ENCODE measurements at places on chromosomes 5 and 9.
A peak's percentile ranks its signal among the peaks of the same experiment; 100 is the strongest.

- no peak for DNase-seq
Observed at GRCh38 chr5:84017523-84018172, 297.0 kb upstream of the HAPLN1 start.

GRCh38 chr9:111066468-111066867 lies 28.2 kb upstream of the LPAR1 start:
- no peak for DNase-seq

DNA sequence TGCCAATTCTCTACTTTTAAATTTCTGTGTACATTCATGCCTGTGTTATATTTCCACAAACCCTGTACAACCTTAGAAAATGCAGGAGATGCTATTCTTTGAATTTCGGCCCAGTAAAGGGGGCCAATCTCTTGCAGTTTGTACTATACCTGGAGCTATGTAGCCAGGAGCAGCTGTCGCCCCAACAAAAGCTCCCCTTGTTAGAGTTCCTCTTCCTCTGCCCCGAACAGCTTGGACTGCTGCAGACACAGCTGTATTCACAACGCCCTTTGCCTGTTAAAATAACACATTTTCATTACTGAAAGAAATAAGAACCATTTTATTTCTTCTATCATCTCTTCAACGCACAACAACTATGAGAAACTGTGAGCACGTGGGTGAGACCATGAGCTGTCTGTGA lies 99.2 kb downstream of the GPR21 start:
- DNase-seq, result no peak

GRCh38 chr5:171387345-171387969 lies at the start of gene NPM1:
NPM1 (plus strand) TSS chr5:171387849; CDS start chr5:171387949, 100 bp downstream.
- DNase-seq, result peak; percentile 98

GRCh38 chr5:112119969-112120368 lies 299.1 kb downstream of the EPB41L4A start:
- DNase-seq, result no peak

DNA sequence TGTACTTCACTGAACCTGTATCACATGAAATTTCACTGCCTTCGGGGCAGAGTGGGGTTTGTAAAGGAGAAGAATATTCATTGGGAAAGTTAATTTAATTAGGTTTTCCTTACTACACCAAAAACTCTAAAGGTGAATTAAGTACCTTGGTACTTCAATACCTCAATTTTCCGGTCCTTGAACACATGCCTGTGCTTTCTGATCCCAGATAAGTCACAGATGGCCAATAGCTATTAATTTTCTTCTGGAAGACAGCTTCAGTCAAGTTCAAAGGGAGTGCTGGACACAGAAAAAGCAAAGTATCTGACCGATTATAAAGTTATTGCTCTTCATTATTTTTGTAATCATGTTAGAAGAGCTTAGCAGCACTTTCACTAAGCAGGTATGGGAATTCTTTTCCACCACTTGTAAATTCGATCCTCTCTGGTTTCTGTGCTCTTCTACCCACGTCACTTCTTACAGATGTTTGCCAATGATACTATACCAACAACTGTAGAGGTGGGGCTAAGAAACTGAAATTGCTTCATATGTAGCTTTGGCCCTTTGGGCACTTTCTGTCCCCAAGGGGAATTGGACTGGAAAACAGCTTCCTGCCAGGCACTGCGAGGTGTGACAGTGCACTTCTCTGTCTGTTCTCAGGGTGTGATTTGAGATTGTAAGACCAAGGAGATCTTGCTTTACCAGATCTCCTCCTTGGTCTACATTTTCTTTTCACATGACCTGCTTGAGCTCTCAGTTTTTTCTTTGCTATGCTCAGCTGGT lies 164.0 kb downstream of the CCDC192 start:
- no peak for DNase-seq

DNA sequence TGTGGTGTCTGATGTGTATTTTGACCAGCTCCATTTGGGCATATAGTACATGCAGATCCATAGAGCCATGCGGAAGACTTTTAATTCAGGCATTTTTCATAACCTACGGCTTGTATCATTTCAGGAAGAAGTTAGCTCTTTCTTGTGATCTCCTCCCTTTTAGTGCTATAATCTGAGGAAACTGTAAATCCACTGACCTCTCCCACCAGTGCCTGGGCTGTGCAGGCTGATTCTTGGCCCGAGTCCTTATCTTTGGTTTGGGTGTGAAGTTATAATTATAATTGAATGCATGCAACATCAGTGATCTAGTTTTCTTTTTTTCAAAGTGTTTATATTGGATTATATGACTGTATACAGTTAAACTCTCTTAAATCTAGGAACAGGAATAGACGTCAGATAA lies 247.9 kb downstream of the PCSK5 start:
- DNase-seq, result no peak

- DNase-seq, result no peak
Observed at GRCh38 chr5:179410291-179411160, 65.3 kb upstream of the ADAMTS2 start.

- DNase-seq, result peak; percentile 11
Observed at GRCh38 chr9:18260521-18260920, 213.4 kb upstream of the ADAMTSL1 start.

DNA sequence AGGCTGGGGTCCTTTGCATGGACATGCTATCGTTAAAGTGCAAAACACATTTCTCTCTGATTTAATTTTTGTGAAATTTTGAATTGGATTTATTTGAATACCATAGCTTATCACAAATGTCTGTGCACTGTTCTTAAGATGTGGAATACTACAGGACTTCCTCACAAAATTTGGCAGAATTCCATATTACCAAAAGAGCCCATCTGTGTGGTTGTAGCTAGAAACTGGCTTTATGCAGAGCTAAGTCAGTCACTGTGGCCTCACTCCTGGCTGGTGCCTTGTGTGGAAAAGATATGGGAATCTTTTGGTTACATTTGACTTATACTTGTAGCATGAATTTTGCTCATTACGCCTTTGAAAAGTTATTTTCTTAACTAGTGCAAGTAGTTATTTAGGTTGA lies 35.5 kb downstream of the ACO1 start:
- DNase-seq, result no peak

DNA sequence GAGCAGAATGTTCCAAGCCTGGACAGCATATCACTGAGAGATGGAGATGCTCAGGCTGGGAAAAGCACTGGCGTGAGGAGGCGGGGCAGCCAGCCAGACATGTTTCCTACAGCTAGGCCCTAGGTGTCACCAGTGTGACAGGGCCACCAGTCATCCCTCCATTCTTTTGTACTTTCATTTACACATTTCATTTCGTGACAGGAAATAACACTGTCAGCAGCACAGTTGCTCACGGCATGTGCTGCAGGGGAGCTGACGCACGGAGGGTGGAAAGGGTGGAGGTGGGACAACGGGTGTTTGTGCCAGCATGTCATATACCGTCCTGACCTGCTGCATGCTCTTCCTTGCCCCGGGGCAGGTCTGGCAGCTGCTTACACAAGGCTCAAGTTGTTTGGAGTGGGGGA lies 14.8 kb upstream of the CEMIP2 start:
- DNase-seq, result peak; percentile 21

DNA sequence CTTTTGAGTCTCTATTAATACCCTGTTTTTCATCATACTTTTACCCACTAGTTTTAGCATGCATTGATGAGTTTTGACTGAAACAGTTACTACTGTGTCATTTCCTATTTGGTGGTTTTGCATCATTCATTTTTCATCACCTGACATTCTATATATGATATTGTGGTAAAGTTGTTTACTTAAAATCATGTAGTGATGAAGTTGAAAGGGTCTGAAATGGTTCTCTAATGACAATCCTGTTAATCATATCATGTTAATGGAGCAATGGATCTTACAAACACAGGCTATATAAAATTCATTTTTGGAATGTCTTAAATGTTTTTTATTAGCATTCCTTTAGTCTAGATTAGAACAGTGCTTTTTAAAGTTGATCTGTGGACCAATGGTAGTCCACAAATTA lies 84.1 kb downstream of the ERBIN start:
- no peak for DNase-seq

DNA sequence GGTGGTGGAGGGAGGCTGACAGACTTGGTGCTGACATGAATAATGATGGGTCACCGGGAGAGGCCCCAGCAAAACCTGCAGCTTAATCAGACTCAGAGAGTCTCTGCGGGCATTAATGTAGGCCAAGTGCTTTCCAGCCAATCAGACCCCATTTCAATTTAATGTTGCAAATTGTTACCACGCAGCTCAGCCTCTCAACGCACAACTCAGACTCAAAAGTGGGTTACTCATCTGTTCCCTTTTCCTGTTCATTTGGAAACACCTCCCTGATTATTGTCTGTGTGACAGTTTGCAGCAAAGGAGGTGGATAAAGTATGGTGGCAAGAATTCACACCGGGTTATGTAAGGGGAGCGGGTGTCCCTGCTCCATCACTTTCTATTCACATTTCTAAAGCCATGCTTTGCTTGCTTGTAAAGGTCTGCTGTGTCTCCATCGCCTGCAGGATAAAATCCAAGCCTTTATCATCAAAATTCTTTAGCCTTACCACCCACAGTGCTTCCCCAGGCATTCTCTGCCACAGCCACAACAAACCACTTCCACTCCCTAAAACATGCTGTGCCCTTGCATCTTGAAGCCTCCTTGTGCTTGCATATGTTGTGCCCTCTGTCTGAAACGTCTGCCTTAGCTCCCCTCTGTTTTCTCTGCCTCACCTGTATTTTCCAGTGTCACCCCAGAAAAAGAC lies 156.5 kb downstream of the ASTN2 start:
- DNase-seq, result no peak

DNA sequence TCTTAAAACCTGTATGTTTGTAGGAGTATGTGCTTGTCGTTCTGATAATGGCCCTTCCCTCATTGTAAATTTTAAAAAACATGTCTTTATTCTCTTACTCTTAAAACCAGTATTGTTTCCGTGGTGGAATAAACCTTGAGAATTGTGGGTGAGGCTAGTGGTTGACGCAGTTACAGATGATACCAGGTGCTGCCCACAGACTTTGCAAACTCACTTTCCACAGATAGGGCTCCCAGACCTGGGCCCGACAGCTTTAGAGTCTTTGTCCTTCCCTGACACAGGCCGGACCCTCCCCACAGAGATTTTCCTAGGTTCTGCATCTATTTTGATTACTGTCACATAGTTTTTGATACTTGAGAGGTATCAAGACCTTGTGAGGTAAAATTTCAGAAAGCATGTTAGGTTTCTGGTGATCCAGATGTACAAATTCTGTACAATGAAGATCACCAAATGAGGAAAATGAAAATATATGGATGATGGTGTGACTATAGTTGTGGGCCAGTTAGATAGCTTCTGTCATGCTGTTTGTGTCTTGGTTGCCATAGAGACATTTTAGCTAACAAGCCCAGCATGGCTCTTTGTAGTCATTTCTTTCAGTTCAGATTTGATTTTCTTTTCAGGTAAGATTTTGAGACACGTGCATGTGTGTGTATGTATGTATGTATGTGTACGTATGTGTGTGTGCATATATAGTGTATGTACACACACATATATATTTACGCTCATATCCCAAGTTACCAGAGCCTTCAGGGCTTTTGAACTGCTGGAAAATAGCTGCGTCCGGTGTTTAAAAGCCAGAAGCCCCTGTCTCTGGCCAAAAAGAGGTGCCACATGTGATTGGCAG lies 33.8 kb downstream of the DMRT1 start:
- no peak for DNase-seq

DNA sequence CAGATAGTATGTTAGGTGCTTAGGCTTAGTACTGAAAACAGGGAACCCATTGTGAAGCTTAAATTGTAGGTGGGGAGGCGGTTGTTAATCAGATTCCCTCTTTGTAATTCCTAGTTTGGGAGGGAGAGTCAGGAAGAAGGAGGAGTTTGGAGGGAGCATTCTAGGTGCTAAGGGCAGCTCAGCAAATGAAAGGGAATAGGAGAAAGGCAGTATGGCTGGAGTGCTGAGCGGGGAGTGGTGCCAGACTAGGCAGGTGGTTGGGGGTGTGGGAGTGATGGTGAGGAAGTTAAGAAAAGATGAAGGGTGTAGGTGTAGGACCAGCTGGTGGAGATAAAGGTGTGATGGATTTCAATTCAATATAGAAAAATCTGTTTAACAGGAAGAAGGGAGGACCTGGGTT lies 11.1 kb upstream of the GARNL3 start:
- DNase-seq, result no peak

GRCh38 chr5:127723571-127723970 lies 20.4 kb downstream of the CCDC192 start:
- DNase-seq, result no peak

DNA sequence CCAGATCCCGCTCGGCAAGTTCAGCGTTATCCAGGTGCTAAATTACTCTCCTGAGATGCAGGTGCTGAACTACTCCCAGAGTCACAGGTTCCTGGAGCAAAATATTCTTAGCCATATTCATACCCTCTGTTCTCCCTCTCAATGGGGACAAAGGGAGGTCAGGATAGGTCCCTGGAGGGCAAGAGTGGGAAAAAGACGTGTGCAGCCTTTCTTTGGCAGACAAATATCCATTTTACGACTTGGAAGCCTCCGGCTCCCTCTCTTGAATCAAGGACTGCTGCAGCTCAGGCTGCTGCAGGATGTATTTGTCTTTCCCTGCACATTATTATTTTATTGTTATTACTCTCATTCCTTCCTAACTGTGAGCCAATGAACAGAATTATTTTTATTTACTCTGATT lies 590.2 kb downstream of the NR2F1-AS1 start:
- DNase-seq, result no peak

GRCh38 chr9:25936031-25936430 lies 257.8 kb upstream of the TUSC1 start:
- no peak for DNase-seq

GRCh38 chr5:82861701-82862100 lies 215.5 kb downstream of the TMEM167A start:
- no peak for DNase-seq

GRCh38 chr5:151675611-151676313 lies 11.0 kb downstream of the SPARC start:
- no peak for DNase-seq

DNA sequence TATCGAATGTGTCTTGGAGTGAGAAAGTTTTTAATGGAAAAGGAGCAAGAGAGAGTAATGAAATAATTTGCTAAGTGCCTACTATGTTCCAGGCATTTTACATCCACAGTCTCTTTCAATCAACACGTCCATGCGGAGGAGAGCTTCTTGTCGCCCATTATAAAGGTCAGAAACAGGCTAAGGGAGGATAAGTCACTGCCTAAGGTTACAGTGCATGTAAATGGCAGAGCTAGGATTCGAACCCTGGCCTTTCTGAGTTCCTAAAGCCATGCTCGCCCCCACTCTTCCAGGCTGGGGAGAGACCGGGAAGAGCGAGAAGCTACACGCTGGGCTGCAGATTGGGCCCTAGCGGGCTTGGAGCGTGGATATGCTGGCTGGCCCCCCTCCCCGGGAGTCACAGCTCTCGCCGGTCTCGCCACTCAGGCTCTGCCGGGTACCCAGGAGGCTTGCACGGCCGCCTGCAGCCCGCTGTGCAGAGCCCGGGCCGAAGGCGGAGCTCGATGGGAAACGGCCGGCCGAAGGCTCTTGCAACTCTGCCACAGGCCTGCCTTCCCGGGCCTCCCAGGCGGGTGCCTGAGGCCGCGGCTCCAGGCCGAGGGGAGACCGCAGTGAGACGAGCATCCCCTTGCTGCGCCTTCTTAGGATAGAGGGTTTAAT lies 775 bp upstream of the LHX2 start:
- DNase-seq, result no peak

GRCh38 chr9:89022902-89023301 lies 31.6 kb downstream of the S1PR3 start:
- DNase-seq, result no peak

- DNase-seq, result no peak
Observed at GRCh38 chr9:122126331-122127261, 33.0 kb downstream of the NDUFA8 start.

All from COR-L47 (cell line).